ENCODE measurements at places on chromosomes 1 and 21.

DNA sequence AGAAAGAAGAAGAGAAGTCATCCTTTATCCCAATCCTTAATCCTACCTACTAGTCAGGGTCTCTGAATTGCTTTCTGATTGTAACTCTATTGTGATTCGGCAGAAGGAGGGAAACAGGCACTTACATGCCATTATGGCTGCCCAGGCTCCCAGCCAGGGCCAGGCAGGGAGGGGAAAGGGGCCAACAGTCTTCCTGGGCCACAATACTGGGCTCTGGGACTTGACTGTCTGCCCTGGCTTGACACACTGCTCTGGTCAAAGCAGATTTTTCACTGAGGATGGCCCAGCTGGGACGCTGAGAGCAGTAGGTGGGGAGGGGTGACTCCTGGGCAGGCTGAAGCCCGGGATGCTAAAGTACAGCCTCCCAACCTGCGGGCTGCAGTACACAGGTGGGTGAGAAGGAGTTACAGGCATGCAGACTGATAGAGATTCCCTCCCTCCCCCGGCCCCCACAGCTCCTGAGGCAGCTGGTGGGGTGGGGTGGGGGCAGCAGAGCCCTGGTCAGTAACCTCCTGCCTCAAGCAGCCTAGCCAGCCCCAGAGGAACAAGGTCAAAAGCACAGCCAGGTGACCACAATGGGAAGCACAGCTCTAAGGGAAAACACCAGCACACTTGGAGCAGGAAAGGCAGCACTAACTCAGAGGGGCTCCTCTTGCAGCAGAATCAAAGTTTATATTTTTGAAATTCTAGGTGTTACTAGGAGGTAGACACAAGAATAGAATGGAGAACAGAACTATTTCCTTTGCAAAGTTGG is 25.3 kb downstream of the KCND3 start:
- DNase-seq = no peak

DNA sequence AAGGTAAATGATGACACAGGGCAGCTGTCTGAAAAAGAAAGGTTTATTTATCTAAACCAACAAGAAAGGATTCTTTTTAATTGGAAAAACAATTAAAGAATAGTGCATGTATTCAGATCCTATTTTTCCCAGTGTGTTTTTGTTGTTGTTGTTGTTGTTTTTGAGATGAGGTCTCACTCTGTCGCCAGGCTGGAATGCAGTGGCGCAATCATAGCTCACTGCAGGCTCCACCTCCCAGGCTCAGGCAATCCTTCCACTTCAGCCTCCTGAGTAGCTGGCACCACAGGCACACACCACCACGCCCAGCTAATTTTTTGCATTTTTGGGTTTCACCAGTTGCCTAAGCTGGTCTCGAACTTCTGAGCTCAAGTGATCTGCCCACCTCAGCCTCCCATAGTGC is 22.1 kb downstream of the NEK2 start:
- DNase-seq = no peak

- DNase-seq = no peak
Observed at GRCh38 chr1:210516697-210517459, 188.2 kb downstream of the HHAT start.

GRCh38 chr1:207858806-207859205 is 52.1 kb downstream of the CD34 start:
- no peak for DNase-seq

DNA sequence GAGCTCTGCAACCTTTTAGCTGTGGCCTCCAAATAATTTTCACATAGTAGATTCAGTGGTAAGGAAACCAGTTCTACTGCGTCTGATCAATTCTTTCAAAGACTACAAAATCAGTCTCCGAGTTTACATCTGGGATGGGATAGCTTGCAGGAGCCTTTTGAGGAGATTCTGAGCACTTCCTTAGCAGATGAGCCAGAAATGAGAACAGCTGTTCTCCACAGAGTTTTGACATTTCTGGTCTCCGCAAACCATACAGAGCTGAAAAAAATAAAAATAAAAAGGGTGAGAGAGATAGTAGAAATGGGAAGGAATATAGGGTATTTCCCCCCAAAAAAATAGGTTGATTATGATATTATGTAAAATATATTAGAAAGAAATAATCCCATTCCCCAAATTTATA is 119.3 kb downstream of the LYPLAL1 start:
- no peak for DNase-seq

- DNase-seq = no peak
Observed at GRCh38 chr1:63322944-63323864, 837 bp downstream of the FOXD3 start.

DNA sequence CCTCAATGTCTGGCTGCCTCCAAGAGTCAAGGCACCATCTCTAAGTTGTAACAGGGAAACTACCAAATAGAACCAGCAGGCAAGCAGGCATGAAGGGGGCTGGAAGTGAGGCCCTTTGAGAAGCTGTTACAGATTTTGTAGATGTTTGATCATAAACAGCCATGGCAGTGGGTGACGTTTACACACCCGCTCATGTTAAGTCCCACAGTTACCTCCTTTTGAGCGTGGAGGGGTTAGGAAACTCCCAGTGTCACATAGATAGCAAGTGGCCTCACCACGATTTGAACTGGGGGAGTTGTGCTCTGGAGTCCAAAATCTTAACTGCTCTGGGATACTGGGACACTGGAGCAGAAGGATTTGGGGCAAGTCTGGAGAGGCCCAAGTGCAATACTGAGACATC is 192.4 kb downstream of the HIVEP3 start:
- DNase-seq = no peak

DNA sequence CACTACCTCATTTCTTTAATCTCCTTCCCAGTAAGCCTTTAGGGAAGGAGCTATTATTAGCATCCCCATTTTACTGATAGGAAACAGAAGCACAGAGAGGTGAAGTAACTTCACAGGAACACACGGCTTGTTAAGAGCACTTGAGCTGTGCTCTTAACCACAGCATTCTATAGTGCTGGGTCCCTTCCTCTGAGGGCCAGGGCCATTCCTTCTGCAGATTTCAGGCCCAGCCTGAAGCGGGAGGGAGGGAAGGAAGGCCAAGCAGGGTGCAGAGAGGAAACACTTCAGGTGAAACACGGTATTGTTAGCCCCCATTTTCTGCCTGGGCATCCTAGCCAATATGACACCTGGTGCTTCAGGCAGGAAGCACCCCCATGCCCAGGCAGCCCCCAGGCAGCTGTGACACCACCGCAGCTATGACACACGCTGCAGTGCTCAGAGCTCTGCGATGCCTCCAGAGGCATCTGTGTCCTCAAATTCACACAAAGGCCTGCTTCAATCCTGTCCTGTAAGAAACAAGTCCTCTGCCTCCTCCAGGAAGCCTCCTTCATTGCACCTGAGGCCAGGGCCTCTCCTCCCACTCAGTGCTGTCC is 4.5 kb upstream of the EXTL1 start:
- no peak for DNase-seq

DNA sequence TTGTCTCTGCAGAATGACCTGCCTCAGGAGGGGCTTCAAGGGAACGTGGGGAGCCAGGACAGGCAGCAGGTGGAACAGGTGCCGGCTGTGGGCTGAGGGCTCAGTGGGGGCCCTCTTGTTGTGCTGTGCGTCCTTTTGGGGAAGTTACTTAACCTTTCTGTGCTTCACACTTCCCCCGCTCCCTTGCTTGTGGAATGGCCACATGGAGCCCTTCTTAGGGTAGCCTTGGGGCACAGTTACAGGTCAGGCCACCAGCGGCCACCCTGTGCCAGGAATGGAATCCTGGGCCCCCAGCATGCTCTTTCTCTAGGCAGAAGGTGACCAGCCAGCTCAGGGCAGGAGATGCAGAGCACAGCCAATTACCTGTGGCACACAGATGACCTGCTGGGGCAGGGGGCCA is 2.6 kb downstream of the IKBKE start:
- no peak for DNase-seq

GRCh38 chr21:26167593-26167992 is 3.0 kb downstream of the APP start:
- DNase-seq = no peak

GRCh38 chr1:213615226-213615916 is 372.4 kb upstream of the PROX1 start:
- DNase-seq = no peak
